ENCODE measurements at places on chromosomes 6 and 20.

DNA sequence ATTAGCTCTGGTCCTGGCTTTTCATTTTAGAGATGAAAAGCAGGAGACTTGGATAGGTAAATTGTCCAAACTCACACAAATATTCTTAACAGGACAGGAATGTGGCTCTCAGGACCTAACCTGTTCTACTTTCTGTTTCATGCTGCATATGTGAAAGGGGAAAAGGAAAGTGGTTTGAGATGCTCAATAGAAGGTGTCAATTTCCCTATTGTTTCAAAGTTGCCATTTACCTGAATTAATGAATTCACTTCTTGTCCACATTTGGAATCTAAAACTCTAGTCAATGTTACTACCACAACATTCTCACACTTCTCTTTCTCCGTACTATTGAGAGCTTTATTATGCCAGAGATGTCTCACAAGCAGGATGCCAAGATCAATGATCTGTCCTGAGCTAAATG lies 4.8 kb upstream of the EFHC1 start:
- DNase-seq: no peak

DNA sequence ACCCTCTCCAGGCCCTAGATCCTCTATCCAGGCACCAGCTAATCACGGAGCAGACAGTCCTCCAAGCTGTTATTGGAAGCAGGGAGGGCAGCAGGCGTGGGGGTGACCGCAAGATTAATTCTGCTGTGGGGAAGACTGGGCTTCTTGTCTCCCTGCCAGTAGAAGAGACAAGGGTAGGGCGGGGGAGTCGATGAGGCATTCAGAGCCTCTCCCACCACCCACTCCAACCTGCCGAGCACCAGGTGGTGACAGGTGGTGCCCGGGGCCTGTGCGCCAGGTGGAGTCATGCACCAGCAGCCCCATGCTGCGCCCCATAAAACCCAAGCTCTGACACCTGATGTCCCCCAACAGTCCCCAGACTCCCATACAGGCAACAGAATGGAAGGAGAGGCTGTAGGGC lies 89.6 kb downstream of the CDH22 start:
- DNase-seq: no peak

DNA sequence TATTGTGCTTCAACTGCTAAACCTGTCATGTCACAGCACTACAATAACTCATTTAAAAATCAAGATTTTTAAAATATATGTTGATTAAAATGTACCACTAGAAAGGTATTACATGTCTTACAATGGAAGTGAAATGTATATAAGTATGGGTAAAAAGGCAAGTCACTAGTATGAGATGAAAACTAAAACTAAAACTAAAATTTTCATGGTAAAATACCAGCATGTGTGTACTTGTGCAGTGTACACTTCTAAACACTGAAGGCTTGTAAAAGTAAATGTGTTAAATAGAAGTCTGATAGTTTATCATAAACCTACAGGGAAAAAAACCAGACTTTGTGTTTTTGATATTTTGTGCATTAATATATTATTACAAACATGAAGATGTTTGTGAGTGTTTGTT lies 13.7 kb upstream of the TMEM244 start:
- no peak for DNase-seq

DNA sequence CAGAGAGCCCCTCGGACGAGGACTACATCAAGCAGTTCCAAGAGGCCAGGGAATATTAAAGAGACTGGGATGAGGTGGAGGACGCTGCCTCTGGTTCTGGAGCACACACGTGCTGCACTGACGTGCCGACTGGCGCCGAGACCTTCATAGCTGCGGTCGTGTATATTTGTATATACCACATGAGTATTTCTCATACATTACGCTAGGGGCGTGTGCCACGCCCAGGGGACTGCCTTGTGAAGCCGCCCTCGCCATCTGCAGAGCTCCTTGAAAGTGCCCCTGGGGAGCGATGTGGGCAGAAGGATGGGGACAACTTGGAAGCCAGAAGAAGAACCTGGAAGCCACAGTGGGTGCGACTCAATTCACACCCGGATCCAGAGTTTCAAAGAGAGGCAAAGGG lies 78.3 kb downstream of the ISM1 start:
- DNase-seq: no peak

- no peak for DNase-seq
Measured at GRCh38 chr6:158768436-158768835, 50.7 kb downstream of the EZR start.

DNA sequence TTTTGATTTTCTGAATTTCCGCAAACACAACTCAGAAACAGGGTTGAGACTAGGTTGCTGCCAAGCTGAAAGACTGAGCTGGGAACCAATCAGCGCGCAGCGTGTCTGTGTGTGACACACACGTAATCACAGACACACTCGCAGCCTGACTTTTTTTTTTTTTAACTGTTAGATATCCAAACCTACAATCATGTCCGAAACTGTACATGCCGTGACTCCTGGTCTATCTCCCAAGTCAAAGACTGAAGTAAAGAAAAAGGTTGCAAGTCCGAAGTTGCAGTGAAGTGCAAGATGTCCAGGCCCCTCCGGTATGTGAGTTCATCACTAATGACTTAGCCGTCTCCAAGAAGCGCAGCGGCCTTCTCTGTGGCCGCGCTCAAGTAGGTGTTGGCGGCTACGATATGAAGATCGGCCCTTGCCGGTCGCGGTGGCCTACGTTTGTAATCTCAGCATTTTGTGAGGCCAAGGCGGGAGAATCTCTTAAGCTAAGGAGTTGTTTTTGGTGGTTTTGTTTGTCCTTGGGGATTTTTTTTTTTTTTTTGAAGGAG lies 108.2 kb downstream of the HFE start:
- peak; percentile 77 for DNase-seq

DNA sequence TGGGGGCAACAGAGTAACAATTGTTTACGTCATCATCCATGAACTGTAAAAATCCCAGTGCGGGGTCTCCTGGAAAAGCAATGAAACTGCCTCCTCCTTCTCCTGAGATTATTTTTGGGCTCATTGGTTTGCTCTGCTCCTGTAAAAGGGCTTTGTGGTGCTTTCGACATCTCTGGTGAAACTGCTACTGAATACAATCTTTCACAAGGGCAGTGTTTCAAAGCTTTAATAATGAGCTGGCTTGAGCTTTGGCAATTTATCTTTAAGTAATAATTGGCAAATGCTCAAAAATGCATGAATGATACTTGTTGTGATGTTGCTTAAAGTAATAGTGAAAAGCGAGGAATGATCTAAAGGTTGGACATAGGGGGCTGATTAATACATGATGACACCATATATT lies 43.5 kb upstream of the ENPP1 start:
- DNase-seq: no peak

GRCh38 chr20:51329845-51330244 lies 212.7 kb downstream of the NFATC2 start:
- no peak for DNase-seq

DNA sequence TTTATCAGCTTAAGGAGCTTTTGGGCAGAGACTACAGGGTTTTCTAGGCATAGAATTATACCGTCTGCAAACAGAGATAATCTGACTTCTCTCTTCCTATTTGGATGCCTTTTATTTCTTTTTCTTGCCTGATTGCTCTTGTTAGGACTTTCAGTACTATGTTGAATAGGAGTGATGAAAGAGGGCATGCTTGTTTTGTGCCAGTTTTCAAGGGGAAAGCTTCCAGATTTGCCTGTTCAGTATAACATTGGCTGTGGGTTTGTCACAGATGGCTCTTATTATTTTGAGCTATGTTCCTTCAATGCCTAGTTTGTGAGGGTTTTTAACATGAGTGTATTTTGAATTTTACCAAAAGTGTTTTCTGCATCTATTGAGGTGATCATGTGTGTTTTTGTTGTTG lies 192.8 kb upstream of the PHACTR1 start:
- no peak for DNase-seq

DNA sequence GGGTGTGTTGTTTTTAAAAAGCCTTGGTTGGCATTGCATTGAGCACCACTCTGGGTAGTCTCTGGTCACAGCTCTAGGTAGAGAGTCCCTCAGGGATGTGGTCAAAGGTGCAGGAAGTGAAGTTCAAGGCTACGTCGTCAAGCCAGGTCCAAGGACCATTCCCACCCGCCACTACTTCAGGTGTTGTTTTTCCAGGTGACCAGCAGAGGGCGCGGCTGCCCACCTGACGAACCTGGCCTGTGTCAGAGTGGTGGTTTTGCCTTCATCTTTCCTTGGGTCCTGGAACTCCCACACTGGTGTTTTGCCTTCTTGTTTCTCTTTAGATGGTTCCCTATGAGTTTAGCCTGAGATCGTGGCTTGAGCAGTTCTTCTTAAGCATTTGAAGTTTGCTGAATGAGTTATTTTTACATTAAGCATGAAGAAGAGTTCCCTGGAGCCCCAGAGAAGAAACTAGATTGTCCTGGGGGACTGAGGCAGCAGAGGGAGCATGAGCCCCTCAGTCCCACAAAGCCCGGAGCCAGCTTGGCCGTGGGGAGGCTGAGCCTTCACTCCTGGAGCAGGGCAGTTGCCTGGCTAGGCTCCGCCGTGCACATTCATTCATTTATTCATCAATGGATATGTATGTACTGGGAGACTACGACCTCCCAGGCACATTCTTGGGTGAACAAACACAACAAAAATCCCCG lies 5.6 kb upstream of the PHACTR3 start:
- no peak for DNase-seq

DNA sequence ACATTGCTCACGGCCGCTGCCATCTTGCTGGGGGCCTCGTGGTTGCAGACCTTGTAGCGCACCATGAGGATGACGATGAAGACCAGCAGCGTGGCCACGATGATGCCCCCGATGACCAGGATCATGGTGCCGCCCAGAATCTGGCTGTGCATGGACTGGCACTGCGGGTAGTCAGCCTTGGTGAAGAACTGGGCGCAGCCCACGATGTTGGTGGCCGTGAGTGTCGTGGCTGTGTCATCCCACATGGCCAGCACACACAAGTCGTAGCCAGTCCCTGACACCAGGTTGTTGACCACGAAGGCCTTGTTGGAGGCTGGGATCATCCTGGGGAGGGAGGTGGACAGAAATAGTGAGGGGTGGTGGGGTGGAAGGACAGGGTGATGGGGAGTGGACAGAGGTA lies 194.6 kb downstream of the LRFN2 start:
- DNase-seq: no peak

DNA sequence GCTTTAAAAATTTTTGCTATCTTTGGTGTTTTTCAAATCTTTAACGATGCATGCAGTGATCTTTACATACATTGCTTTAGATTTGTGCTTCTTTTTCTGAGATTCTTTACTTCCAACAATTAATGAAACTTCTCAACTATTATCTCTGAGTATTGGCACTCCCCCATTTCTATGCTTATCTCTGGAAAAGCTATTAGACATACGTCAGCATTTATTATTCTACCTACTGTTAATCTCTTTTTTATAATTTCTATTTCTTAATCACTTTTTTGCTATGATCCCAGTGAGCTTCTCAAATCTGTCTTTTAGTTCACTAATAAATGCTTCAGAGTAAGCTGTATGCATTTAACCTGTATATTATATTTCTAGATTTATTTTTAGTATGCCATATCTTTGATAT lies 264.2 kb upstream of the TFAP2D start:
- no peak for DNase-seq

GRCh38 chr20:24968278-24968800 lies 19.3 kb downstream of the CST7 start:
- no peak for DNase-seq

DNA sequence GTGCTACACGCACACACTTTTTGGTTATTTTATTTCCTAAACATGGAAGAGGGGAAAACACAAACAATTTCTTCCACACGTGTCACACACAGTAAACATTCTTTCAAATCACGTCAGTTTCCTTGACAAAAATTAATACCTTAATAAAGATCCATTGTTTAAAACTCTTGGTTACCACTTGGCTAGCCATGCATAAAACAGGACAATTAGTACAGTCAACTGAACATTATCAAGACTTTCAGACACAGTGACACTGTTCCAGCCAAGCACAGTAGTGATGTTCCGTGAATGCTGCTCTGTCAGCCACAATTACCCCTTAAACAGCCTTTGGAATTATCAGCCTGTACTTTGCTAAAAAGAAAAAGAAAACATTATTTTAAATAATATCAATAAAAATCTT lies 50.8 kb downstream of the GMDS start:
- no peak for DNase-seq

DNA sequence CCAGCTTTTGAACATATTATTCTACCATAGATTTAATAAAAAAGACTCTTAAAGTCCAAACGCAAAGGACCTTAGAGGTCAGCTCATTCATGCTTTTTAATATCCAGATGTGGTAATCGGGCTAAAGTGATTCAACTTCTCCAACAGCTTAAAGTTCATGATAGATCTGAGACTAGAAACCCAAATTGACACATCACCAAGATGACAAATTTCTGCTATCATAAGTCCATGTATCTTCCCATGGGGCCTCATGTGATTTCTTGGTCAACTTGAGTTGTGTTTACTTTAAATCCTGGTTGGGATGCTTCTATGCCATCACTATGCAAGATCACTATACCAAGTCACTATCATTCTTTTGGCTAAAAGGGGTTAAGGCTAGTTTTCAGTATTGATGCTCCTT lies 56.0 kb downstream of the SLC24A3 start:
- no peak for DNase-seq

GRCh38 chr6:83708970-83709747 lies at the start of gene SNAP91:
SNAP91 (minus strand) TSS chr6:83709101; CDS start chr6:83707927, 1,174 bp downstream.
- DNase-seq: no peak

DNA sequence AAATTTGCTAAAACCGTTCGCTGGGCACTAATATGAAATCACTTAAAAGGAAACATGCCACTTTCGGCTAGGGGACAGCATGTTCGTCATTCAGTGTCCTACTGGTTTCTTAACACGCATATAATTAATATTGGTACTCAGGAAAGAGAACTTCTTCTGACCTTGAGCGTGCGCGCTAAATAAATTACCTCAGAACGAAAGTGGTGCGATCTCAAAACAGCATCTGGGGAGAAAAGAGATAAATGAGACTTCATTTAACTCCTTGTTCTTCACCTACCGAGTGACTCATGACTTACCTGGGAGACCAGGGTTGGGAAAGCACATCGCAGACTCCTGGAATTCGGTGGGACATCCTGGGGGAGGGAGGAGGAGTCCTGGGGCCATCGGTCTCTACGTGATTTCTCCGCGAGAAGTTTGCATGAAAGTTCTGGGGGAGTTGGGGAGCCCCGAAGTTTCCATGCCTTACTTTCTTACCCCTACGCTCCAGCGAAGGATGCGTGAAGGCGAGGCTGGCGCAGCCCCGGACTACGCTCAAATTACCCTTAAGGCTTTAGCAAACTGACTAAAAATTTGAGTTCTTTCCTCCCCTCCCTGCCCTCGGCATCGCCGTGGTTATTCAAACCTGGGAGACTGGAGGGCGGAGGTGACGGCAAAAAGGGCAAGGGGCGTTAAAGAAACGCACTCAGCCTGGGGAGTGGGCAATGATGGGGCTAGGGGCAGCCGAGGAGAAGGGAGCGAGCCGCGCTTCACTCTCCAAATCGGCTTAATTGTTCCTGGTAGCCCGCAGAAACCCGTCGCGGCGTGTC lies 1.1 kb upstream of the BEND6 start:
- DNase-seq: no peak

GRCh38 chr6:85923013-85923430 lies 280.3 kb upstream of the SYNCRIP start:
- DNase-seq: peak; percentile 58

- DNase-seq: no peak
Measured at GRCh38 chr6:71190809-71191208, 97.8 kb upstream of the OGFRL1 start.

All from epithelial cell of prostate (primary cell).